ENCODE measurements at places on chromosomes 13 and 19.
A peak's percentile ranks its signal among the peaks of the same experiment; 100 is the strongest.

GRCh38 chr19:11657307-11657706, 60.0 kb downstream of the ZNF627 start:
- DNase-seq = no peak

DNA sequence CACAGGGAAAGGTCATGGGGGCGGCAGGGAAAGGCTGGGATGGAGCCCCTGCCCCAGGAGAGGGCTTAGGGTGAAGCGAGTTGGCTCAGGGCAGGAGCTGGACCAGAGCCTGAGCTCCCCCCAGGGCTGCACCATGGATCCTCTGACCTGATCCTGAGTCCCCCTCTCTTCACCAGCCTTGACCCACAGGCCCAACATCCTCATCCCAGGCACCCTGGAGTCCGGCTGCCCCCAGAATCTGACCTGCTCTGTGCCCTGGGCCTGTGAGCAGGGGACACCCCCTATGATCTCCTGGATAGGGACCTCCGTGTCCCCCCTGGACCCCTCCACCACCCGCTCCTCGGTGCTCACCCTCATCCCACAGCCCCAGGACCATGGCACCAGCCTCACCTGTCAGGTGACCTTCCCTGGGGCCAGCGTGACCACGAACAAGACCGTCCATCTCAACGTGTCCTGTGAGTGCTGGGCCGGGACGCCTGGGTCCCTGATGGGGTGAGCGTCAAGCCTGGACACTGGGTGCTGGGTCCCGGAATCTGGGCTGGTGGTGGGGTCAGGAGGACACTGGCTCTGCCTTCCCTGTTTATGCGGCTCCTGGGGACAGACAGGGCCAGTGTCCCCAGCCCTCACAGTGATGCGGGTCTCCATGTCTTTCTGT, 842 bp downstream of the SIGLEC9 start:
- no peak for DNase-seq

DNA sequence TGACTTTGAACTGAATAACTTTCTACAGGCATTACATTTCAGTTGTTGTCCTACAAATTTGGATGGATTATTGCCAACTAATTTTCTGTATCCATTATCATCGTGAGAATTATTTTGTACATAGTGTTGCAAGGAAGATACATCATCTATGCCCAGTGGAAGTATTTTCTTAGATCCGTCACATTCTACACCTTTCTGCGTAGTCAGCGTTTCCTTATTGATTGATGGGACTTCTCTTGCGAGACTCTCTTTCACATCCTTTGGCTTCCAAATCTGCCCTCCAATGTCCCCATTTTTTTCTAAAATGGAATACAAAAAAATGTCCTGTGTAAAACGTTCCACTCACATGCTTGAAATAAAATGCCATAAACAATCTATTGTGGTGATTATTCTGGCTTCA, 9.2 kb downstream of the ZIM3 start:
- DNase-seq = no peak

- no peak for DNase-seq
These were observed 39.9 kb downstream of the DOCK9 start for GRCh38 chr13:98937911-98938381.

- no peak for DNase-seq
These were observed 656.8 kb downstream of the SLITRK6 start for GRCh38 chr13:85142351-85142927.

DNA sequence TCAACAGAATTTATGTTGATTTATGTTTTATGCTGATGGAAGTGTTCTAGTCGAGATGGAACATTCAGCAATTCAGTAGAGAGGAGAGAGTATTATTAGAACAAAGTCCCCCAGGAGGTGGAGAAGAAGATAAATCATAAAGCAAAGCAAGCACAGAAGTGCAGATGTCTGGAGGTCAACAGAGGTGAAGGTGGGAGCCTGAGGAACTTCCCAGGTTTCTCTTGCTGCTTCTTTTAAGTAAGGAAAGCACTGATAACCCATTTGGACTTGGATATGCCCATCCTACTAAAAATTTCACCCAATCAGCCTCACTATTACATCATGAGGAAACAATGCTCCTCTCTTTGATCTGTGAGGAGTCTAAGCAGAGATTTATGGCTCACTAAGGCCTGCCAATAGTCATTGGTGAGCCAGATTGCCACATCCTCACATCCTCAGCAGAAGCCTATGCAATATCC, 98.8 kb downstream of the EPSTI1 start:
- no peak for DNase-seq

DNA sequence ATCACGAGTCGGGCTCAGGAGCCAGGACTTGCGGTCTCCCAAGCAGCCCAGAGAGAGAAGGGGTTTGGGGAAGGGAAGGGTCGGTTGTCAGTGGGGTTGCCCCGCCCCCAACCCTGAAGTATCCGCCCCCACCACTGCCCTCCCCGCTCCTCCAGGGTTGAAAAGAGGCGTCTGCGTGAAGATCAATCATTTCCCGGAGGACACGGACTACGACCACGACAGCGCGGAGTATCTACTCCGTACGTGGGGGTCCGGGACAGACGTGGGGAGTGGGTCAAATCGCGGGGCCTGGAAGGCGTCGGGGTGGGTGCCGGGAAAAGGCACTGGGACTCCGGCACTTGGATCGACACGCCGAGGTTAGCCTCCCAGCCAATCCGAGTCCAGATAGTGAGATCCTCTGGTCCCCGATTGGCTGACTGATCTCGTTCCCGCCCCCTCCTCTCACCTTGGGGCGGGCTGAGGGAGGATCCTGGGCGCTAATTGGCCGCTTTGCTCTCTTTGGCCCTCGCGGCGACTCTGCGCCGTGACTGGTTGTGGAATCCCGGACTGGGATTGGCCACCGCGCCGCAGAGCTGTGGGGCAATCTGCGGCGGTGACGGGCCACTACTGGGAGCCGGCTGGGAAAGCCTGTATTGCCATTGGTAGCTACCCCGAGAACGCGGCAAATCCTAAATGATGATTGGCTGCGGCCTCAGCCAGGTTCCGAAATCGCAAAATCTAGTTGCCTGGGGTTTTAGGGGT, 13.3 kb upstream of the CACNG6 start:
- peak; percentile 46 for DNase-seq

DNA sequence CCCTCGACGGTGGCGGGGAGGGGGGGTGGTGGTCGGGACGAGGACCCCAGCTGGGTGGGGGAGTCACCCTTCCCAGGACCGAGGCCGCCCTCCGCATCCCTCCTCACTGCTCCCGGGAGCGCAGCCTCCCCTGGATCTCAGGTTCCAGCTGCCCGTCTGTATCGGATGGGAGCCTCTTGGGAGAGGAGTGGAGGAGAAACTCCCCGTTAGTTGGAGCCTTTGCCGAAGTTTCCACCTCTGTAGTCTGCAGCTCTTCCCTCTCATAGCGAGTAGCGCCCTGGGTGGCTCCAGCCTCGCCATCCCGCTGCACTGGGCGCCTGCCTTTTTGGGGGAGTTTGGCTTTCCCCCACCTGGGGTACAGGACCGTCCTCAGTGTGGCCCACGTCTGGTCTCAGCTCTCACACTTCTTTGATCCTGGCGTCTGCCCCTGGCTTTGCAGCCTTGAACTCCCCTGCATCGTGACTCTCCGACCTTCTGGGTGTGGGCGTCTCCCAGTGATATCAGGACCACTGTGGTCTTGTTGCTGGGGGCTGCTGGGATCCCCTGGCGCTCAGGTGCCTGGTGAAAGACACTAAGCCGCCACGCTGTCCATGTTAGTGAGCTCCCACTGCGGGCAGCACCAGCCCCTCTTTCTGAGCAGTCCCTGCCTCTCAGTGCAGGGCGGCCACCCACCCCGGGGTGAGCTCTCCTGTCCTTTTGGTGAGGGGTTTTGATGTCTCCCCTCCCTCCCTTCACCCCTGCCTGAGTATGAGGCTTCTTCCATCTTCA, 1.1 kb downstream of the CNOT3 start:
- no peak for DNase-seq

GRCh38 chr19:22609630-22610029, 24.5 kb upstream of the ZNF492 start:
- DNase-seq = no peak
